ENCODE measurements at places on chromosomes 3 and 15.

DNA sequence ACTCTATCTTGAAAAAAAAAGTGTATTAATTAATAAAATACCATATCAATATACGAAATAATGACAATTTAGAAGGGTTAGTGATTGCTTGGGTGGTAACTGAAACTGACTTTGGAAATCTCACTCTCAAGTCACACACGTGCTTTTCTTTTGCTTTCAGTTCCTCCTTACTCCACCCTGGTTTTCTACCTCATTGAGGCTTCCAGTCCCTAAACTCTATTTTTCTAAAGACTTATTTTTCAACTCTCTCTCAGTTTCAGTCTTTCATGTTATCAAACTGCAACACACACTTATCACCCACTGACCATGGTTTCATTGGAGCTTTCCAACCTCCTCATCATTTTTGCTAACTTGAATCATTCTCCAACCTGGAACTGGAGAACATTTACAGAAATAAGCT lies 23.5 kb downstream of the IL12A start:
- DNase-seq, result no peak

DNA sequence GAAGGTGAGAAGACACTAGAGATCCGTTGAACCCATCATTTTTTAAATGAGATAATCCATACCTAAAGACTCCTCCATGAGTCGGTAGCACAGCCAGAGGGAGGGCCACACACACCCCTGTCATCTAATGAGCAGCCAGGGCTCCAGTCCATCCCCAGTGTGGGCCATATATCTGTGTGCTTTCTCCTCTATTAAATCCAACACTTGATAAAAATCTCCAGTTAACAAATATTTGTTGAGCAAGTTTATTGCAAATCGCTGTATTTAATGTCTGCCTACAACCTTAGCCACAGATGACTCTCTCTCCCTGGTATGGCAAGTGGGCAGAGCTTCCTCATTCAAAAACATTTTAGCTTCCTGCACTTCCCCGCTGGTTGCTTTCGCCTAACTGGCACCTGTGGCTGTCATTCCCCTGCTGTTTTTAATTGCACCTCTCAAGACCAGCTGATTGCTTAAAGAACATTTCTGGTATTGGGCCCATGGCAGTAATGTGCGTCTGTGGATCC lies 82.8 kb downstream of the SMAD3 start:
- peak; percentile 60 for DNase-seq

- DNase-seq, result no peak
Observed at GRCh38 chr3:34008191-34008590, 209.8 kb downstream of the PDCD6IP start.

- peak; percentile 45 for DNase-seq
Observed at GRCh38 chr15:65981837-65982626, 112.7 kb downstream of the RAB11A start.

DNA sequence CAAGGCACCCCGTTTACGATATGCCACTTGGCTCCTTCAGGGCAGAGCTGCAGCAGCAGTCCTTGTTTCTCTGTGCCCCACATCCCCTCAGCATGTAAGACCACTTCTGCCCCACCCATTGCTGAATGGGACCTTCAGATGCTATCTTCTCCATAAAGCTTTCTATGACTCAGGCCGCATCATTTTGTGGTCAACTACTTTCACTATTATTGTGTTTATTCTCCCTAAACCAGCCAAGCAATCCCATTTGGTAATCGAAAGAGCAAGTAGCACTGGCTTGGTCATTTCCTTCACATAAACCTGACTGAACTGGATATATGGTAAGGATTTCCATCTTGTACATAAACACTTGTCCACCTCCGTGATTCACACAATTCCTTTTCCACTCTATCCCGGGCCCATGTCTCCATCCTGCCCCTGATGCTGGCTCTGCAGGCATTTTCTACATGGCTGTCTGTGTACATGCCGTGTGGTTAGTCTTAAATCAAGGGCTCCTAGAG lies 25.7 kb downstream of the LIPC start:
- DNase-seq, result peak; percentile 69

GRCh38 chr3:112739252-112739965 lies 98.5 kb upstream of the CCDC80 start:
- DNase-seq, result no peak

DNA sequence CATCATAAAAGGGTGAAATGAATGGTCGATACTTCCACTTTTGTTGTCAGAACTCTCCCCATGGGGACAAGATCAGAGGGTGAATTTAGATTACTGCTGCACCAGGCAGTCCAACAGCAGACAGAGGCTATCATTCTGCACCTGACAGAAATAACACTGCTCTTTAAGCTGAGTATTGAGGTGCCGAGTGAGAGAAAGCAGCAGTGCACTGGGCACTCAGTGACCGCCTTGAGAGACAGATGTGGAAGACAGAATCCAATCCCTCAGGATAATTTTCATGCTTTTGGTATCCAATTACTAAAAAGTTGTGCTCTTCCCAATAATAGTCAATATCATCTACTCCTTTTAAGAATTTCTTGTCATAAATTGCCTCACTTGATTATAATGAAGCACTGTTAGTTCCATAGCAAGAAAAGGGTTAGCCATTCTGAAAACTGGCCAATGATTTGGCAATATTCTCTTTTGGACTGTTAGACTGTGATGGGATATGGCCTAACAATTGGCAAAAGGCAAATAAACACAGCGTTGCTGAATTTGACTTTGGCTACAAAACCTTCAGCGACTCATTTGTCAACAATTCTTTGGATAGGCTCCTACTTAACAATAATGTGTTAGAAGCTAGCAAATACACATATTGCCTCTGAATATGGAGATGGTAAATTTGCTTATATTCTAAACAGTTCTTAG lies 5.5 kb downstream of the FGF7 start:
- DNase-seq, result peak; percentile 33

DNA sequence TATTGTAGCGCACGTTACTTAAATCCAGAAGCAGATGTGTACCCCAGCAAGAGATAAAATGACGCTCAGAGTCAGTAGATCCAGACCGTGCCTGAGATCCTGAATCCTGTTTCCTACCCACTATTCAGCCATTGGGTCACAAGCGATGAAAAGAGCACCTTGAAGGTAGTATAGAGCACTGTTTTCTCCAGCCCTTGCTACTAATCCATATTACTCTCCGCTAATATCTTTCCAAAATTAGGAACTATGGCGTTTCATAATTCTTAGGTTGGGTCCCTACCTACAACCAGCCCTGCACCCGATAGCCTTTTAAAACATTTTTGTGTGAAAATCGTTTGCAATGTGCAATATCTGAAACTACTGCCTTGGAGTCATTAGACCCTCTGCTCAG lies 596 bp downstream of the BTD start:
- no peak for DNase-seq

DNA sequence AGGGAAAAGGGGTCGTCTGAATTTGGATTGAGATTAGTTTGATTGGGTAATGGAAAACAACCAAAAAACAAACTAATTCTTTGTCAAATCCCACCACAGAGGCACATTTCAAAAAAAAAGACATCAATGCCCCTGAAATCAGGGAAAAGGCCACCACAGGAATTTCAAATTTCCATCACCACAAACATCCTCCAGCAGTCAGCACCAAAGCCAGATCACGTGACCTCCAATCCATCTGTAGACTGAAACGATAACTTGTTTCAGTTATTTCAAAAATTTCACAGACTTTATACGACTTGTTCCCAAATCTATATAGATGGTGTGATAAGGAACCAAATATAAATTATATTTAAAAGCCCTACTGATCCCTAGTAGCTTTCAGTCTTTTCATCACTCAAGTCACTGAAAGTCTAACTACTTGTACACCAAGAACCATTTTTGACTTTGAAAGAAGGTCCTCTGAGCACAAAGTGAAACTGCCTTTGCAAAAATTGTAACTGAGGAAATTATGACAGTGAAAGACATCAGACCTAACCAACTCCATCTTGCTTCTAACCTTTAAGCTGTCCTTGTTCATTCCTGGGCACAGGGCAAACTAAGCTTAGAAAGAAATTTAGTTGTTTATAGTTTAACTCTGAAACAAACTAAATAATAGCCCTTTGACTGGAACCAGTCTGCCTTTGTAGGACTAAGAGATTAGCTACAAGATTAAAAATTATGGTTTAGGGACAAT lies 48.1 kb upstream of the PLCL2 start:
- no peak for DNase-seq

DNA sequence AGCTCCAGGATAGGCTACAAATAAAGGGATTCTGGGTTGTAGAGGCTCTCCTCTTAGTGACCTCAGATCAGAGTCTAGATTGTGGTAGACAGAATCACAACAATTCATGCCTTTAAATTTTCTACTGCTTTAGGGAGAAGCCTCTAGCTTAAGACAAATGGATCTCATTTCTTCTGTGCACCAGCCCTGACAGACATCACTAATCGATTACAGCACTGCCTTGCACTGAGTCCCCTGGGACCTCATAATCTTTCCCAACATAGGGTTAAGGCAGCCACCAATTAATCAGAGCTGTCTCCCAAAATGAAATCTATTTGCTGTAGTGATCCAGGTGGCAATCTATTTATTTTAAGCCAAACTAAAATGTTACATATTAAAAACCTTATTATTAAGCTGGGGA lies 436.5 kb upstream of the WNT5A start:
- DNase-seq, result no peak

DNA sequence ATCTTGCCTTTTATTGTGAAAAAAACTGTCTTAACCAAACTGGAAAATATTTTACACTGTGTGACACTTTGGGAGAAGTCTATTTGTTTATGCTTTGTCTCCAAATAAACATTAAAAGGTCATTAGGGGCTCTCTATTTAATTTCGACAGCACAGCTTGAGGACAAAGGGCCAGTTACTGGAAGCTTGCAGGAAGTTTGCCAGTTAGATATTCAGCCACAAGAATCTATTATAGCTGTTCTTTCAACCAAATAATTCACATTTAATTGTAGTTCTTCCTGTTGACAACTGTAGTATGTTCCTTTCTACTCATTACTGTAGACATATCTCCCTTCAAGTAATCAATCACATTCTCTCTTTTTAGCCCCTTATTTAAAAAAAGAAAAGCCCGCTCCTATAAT lies 6.1 kb downstream of the CP start:
- no peak for DNase-seq

- no peak for DNase-seq
Observed at GRCh38 chr3:149555927-149556326, 81.4 kb downstream of the TM4SF4 start.

DNA sequence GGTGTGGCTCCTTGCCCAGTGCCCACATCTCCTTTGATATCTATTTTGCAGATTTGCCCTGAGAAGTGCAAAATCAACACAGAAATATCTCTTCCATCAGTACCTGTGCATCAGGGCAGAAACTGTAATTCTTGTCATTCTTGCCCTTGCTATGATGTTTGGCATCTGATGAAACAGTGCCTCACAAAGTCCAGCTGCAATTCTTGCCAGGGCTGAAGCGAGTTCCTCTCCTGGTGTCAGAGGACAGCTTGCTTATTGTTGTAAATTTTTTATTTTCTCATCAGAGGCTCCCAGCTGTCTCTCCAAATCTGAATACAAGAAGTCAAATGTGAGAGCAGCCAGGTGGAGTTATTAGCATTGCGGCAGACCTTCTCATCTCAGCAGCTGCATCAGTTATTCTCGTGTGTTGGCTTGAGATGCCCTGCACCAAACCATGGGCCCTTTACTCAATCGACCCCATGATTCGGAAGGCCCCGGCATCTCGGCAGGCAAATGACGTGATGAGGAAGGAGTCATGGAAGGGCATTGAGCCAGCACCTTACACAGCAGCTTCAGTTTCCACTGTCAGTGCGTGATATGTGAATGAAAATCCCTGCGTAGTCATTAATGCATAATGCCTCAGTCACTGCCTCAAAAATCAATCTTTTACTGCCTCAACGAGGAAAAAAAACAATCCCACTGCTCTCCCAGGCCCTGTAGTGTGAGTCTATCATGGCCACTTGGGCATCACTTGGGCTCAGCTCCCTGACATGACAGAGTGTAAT lies 93.4 kb downstream of the CCNL1 start:
- no peak for DNase-seq

GRCh38 chr3:102105193-102105592 lies 255.9 kb downstream of the NFKBIZ start:
- no peak for DNase-seq

DNA sequence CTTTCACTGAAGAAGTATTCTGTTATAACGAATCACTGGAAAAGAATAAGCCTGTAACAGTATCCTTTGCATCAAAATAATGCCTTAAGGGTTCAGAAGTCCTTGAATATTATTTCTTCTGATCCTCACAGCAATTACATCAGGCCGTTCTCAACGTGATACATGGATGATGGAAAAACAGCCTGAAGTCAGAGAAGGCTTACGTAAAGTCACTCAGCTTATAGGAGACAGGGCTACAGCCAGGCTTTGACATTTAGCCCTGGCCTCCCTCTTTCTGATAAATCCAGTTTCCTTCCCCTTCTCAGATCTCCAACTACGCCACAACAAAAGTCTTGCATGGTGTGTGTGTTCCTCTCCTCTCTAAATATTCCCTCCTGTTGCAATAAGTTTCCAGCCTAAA lies 131.9 kb downstream of the ANO10 start:
- DNase-seq, result no peak

GRCh38 chr3:128945878-128946175 lies 48.0 kb downstream of the CFAP92 start:
- DNase-seq, result no peak

GRCh38 chr3:189567766-189568420 lies 63.3 kb upstream of the TP63 start:
- no peak for DNase-seq

- DNase-seq, result no peak
Observed at GRCh38 chr3:195893044-195893395, 15.3 kb downstream of the TNK2 start.

GRCh38 chr15:97623091-97623661 lies 337.3 kb upstream of the ARRDC4 start:
- no peak for DNase-seq

- no peak for DNase-seq
Observed at GRCh38 chr15:82613747-82614146, 33.4 kb downstream of the CPEB1 start.

DNA sequence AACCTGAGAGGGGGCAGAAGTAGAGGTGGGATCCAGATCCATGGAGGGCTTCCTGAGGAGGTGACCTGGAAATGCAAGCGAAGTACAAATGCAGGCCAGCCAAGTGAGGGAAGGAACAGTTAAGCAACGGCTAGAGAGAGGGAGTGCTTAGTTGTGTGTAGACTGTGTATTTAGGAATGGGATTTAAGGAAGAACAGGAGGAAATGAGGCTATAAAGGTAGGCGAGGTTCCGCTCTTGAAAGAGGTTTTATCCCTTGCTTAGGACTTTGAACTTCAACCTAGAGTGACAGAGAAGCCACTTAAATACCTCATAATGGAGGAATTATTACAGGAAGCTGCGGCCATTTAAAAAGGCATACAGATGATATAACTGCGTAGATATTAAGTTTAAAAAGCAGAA lies 295.1 kb downstream of the THSD4 start:
- DNase-seq, result no peak

DNA sequence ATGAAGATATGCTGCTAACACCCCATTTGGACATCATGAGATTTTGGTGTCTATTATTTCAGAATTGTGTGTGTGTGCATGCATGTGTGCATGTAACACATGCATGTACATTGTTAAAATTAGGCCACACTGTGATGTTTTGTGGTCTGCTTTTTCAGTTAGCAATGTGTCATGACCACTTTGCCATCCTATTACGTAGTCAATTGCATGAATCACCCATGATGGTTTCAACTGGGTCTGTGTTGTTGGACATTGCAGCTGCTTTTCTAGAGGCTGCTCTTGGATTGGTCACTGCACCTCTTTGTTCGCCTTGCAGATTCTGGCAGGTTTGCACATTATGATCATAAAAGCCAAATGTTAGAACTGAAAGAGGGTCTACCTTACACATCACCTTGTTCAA lies 101.0 kb upstream of the THBS1 start:
- DNase-seq, result peak; percentile 19

- peak; percentile 38 for DNase-seq
Observed at GRCh38 chr3:98699132-98699531, 64.0 kb upstream of the ST3GAL6 start.

Measured in MCF 10A (cell line).